ENCODE measurements at places on chromosomes 4 and X.

DNA sequence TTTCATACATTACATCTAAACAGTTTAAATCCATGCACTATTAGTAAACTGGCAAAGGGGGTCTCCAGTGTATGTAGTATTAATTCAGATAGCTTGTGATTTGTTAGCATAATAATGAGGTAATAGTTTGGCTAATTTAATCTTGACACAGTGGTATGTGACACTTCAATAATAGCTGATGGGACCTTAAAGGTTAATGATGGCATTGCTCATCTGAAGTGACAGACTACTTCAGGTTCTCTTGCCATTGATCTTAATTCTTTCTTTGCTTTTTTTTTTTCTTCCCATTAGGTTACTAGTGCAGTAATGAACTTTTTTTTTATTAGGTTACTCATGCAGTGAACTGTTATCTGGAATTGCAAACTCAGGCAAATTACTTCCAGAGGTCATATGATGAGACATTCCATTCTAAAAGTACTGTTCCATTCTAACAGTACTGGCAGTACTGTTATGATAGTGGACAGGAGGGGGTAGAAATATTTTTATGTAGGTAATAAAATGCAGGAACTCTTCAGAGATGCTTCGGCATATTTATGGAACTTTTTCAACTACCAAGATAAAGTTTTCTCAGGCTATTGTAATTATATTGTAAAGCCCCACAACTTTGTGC is 911.3 kb upstream of the LCORL start:
- DNase-seq = no peak

GRCh38 chr4:3679071-3679825 is 86.9 kb upstream of the ADRA2C start:
- DNase-seq = no peak

DNA sequence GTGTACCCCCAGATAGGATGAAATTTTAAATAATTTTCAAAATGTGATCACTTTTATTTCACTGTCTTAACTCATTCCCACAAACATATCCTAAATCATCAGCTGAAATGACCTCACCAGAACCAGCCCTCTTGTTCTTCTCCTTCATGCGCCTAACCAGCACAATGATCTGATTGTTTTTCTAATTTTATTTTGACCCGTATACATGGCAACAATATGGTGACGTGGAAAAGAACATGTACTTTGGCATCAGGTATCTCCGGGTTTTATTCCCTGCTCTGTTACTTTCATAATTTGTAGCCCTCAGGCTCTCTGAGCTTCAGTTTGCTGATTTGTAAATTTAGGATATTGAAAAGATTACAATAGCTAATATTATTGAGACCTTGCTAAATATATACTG is 562.4 kb upstream of the ZFP42 start:
- no peak for DNase-seq

GRCh38 chrX:134530845-134531244 is 70.9 kb downstream of the HPRT1 start:
- no peak for DNase-seq

- no peak for DNase-seq
Measured at GRCh38 chr4:137420901-137421396, 111.3 kb downstream of the PCDH18 start.

GRCh38 chr4:108169664-108170063 is 932 bp upstream of the LEF1 start:
- DNase-seq = no peak

DNA sequence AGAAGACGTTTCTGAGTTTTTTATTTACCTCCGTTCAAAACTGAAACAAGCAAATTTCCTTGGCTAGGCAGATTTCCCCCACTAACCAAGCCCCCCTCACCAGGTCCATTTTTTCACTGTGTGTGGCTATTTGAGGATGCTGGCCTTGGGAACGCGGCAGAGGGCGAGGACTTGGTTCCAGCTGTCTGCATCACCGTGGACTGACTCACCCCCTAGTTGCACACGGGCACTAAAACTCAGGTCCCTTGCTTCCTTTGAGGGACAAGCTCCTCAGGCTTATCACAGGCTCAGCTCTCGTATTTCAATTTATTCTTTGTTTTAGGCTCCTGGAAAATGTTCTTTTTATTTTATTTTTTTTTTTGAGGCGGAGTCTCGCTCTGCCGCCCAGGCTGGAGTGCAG is 8.4 kb upstream of the MTNR1A start:
- DNase-seq = no peak

GRCh38 chr4:137711502-137711901 is 179.2 kb upstream of the PCDH18 start:
- DNase-seq = no peak

DNA sequence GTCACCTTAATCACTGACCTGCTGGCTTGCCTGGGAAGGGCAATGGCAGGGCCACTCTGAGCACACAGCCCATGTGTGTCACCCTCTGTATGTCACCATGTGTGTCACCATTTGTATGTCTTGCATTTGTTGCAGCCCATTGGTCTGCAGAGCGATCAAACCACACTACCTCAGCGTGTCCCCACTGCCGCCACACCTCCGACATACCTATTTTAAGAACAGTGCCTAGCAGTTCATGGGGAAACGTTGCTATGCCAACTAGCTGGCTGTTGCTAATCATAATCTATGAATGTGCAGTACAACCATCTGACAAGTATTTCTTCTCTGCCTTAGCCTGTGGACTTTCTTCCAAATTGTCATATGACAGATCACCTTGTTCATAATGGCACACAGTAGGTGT is 8.0 kb upstream of the CRMP1 start:
- no peak for DNase-seq

- DNase-seq = no peak
Measured at GRCh38 chr4:27515140-27515539, 654.5 kb downstream of the STIM2 start.

DNA sequence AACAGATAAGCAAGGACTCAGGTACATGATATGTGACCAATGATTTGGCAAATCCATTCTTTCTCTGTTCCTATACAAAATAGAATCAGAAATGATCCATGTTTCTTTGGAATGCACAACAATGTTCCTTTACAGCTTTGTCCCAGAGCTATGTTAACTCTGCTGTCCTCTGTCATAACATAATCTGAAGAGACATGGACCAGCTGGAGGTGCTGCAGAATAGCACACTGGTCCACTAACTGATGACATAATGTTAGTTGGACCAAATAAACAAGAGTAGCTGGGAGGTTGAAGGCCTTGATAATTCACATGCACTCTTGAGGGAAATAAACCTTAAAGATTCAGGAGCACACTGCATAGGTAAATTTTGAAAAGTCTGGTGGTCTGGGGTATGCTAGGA is 23.0 kb upstream of the DHX15 start:
- DNase-seq = no peak

GRCh38 chr4:151822331-151822730 is 61.5 kb upstream of the GATB start:
- no peak for DNase-seq
